ENCODE measurements at places on chromosomes 6 and 20. TPM values are rescaled to one million over a fixed set of nuclear protein-coding genes. Genes with fewer than 3 reads are reported as not detected.
A peak's percentile ranks its signal among the peaks of the same experiment; 100 is the strongest.

DNA sequence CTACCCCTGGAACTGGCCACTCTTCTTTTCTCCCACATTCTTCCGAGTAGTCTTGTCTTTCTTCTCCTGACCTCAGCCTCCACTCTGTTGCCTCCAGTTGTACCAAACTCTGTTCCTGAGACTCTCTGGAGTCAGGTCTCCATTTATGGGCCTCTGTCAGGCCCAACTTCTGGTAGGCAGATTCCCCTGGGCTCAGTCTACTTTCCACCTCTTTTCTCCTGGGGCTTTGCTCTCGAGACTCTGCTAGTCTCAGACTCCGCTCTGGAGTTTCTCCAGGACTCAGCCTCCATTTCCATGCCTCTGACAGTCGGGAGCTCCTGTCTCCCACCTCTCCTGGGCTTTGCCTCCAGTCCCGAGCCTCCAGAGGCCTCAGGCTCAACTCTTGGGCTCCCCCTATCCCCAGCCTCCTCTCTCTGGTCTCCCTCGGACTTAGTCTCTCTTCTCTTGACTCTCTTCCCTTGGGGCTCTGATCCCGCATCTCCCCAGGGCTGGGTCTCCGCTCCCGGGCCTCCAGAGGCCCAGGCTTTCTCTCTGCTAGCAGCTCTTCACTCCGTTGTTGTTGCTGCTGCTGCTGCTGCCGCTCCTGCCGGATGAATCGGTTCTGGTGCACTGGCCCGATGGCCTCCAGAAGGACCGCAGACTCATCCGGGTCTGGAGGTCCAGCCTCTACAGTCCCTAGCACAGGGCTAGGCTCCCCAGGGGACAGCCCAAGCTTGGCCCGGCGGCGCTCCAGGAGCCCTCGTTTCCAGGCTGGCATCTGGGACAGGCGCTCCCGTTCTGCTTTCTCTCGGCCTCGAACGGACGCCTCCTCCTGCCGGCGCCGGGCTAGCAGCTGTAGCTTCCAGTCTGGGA lies 1.1 kb downstream of the PPP1R18 start:
- peak; percentile 21 for DNase-seq

- no peak for DNase-seq
These were observed 133.6 kb upstream of the SGK1 start for GRCh38 chr6:134451529-134451928.

DNA sequence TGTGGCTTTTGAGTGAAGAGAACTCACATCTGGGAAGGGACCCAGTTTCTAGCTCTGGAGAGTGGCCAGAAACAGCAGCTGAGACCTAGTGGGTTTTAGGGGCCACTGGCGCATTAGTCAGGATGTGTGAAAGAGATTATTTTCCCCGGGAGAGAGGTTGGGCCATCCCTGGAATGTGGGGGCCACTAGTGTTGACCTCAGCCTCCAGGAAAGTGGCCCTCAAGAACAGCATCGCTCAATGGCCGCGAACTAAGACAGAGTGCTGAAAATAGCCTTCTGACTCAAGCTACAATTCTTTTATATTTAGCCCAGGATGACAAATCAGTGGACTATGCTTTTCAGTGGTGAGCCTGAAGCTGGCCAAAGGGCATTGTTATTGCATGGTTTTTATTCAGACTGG lies 210.4 kb upstream of the RNF24 start:
- no peak for DNase-seq

IP6K3 gene
- polyA plus RNA-seq = not detected

Data from immature natural killer cell (primary cell).